ENCODE measurements at places on chromosomes 1 and 21.

DNA sequence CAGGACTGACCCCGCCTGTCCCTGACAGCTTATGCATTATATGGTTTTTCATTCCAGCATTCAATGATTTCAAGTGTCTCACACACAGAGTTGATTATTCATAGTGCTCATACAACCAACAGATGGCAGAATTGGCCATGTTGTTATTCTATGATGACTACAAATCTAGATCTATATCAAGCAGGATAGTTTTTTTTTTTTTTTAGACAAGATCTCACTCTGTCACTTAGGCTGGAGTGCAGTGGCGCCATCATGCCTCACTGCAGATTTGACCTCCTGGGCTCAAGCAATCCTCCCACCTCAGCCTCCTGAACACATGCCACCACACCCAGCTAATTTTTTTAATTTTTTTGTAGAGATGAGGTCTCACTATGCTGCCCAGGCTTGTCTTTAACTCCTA is 40.1 kb upstream of the LRRC8D start:
- DNase-seq, result peak; percentile 26

GRCh38 chr1:53431805-53432565 is 27.2 kb upstream of the DMRTB1 start:
- no peak for DNase-seq

GRCh38 chr1:158075078-158075477 is 81.6 kb downstream of the KIRREL1 start:
- no peak for DNase-seq

GRCh38 chr1:11080931-11081330 is 18.7 kb downstream of the EXOSC10 start:
- no peak for DNase-seq

DNA sequence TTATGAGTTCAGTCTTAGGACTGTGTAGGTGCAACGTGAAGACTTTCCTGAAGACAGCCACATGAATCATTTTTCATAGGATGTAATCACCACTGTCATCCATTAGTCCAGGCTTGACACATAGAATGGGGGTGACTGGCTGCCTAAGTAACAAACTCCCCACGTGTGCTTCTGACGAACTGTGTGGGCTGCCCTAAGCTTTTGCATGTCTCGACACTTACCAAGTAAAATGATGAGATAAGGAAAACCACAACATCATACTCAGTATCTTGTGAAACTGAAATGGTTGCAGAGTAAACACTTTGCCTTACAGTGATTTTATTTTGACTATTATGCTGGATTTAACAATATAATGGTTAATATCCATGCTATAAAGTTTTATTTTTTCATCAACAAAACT is 19.5 kb downstream of the ERG start:
- DNase-seq, result no peak

DNA sequence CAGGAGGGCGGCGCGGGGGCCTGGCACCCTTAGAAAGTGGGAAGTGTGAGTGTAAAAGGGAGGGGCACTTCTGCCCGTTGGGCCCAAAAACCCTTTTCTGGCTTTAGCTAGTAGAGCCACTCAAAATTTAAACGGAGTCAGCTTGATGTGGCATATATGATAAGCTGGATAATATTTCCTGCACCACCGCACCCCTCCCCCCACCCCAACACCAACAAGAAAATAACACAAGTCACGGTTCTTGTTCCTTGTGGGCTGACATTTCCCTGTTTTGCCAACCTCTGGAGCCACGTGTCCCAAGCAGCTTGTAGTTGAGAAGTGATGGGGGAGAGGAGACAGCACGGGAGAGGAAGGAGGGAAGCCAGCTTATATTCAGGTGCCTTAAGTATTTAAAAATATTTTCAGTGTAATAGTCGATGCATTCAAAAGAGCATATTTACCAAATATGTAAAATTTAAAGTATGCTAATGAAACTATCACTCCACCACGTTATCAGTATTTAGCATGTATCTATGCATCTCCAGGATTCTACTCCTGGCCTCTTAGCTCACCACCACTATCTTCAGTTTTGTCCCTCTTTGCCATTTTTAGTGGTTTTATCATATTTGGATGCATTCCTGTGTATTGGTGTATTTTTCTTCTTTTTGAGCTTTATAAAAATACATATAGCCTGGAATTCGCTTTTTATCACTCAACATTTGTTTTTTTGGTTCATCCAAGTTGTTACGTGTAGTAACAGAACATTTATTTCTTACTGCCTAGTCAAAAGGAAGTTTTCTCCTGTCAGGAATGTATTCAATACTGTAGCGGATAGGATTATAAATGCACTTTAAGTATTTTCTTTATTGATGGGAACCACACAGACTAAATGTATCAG is 773 bp upstream of the DDX59 start:
- DNase-seq, result peak; percentile 85

- DNase-seq, result no peak
These were observed 13.5 kb downstream of the KCNK1 start for GRCh38 chr1:233627376-233627775.

DNA sequence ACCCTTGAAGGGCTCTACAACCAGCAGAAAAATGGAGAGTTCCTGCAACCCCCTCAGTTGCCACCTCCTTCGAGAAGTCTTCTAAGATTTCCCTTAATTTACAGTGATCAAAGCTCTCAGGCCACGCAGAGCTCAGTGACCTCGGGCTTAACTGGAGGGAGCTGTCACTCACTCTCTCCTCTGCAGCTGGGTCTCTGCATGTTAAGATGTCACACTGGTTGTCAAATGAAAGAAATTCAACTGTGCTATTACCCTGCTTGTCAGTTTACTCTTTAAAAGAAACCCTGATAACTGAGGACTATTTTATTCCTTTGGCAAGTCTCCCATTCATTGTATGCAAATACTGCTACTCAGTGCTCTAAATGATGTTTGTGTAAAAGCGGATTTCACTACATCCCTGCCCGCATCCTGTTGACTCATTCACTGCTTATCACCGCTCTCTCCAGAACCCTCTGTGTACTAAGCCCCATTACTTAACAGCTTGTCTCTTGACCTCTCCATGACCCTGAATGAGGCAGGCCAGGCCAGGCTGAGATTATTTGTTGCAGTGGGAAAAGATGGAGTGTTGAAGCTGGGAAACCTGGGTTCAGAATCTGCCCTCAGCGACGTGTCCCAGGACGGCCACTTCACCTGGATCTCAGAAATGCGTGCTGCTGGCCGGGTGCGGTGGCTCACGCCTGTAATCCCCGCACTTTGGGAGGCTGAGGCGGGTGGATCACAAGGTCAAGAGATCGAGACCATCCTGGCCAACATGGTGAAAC is 13.7 kb downstream of the DHRS3 start:
- DNase-seq, result peak; percentile 47

- no peak for DNase-seq
These were observed 239.3 kb upstream of the NEGR1 start for GRCh38 chr1:72521659-72522058.

DNA sequence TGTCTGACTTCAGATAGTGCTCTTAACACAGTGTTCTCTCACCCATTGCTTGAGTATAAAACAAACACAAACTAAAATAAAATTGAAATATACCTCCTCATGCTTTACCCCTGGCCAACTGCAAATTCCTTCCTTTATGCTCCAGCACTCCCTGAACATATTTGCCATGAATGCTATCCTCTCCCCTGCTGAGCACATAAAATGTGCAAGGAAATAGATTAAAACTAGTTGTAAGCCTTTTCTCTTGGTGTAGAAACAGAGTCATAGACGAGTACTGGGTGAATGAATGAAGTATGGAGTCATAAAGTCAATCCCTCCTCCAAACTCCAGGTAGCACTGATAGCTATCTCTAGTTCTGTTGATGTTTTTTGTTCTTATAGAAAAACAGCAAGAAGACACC is 2.6 kb downstream of the GPR161 start:
- no peak for DNase-seq

GRCh38 chr1:235077571-235078479 is 50.8 kb downstream of the TOMM20 start:
- DNase-seq, result no peak

GRCh38 chr1:93331412-93331811 is 14.3 kb upstream of the DR1 start:
- no peak for DNase-seq

GRCh38 chr1:177809819-177810218 is 160.0 kb downstream of the SEC16B start:
- no peak for DNase-seq

DNA sequence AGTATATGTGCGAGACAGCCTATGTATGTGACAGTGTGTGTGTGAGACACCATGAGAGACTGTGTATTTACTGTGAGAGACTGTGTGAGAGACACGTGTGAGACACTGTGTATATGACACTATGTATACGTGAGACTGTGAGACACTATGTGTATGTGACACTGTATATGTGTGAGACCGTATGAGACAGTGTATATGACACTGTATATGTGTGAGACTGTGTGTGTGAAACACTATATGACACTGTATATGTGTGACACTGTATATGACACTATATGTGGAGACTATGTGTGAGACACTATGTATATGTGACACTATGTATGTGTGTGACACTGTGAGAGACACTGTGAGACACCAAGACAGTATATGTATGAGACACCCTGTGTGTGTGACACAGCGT is 52.9 kb upstream of the KDM4A start:
- no peak for DNase-seq
